ENCODE measurements at places on chromosomes 11 and 22.

DNA sequence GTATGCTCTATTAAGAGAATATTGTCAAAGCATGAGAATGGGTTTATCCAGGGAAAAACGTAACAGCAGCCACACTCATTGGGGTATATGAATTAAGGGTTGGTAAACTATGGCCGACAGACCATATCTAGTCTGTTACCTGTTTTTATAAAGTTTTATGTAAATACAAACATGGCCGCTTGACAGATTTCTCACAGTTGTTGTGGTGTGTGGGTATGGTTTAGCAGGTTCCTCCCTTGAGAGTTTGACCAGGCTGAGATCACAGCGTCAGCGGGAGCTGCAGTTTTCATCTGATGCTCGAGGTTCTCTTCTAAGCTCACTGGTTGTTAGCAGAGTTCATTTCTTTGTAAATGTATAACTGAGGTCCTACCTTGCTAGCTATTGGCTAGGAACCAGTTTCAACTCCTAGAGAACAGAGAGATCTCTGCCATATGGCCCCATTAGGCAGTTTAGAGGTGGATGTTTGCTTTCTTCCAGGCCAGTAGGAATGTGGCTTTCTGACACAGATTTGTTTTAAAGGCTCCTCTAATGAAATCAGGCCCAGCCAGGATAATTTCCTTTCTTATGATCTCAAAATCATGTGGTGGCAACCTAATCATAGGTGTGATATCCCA lies 45.5 kb upstream of the GRIK4 start:
- DNase-seq: no peak

- DNase-seq: no peak
These were observed 737 bp downstream of the PPP2R1B start for GRCh38 chr11:111765320-111765983.

DNA sequence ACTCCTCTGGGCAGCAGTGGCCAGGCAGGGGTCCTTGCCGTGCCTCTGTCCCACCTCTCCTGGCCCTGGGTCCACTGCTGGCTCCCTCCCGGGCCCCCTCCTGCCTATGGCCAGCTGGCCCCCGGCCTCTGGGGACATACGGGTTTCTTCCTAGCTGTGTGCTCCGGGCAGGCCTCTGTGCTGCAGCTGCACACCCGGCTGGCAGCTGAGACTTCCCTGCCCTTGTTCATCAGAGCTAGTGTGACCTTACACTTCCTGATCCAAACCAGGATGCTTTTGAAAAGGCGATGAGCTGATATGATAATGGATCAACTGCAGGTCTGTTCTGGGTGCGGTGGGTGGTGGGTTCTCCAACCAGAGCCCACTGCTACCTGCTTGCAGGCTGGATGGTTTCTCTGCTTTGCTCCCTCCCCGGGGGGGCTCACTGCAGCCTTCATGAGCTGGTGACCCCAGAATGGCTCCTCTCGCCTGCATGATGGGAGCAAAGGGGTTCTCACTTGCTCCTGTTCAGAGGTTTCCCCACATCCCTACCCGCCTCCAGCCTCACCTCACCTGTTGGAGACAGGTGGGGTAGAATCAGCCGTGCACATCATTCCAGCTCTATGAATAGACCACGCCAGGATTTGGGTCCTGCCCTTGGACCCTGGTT lies 13.3 kb downstream of the B3GAT1 start:
- DNase-seq: no peak

GRCh38 chr11:45805305-45806071 lies 539 bp downstream of the SLC35C1 start:
- no peak for DNase-seq

DNA sequence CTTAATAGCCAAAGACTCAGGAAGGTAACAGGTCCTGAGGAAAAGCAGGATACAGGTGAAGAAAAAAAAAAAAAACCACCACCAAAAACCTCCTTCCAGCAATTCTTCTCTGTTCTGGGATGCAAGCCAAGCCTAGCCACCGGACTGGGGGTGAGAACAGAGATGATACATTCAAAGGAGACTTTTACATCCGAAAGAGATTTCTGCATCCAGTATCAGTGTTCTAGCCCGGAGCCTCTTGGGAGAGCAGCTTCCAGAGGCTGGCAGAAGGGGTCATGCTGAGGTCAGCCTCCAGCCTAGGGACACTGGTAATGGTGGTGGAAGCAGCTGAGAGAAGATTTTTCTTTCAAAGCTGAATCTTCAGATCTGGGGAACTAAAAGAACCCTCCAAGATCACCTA lies 76.2 kb downstream of the KCNC1 start:
- no peak for DNase-seq

Measured in activated CD8-positive, alpha-beta T cell treated with anti-CD3 and anti-CD28 coated beads, Interleukin-2, amount 10 ng/mL, durations not matched to agents 7 days and 5 days (primary cell).